ENCODE measurements at places on chromosomes 12 and 14. TPM values are rescaled to one million over a fixed set of nuclear protein-coding genes. Genes with fewer than 3 reads are reported as not detected.
A peak's percentile ranks its signal among the peaks of the same experiment; 100 is the strongest.

DNA sequence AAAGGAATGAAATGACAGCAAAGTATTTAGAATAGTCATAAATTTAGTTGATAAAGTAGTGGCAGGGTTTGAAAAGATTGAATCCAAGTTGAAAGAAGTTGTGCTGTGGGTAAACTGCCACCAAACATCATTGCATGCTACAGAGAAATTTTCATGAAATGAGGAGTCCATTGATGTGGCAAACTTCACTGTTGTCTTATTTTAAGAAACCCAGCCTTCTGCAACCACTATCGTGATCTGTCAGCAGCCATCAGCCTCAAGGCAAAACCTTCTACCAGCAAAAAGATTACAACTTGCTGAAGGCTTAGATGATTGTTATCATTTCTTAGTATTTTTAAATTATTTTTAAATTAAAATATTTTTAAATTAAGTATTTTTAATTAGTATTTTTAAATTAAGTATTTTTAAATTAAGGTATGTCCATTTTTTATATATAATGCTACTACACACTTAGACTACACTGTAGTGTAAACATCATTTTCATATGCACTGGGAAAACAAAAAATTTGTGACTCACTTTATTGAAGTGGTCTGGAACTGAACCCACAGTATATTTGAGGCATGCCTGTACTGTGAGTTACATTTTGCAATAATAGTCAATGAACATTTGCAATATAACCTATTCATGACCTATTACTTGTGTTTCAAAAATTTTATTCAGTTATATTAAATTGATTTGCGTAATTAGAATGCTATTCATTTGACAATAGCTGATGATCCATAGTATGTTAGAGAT, 67.2 kb upstream of the SYT1 start:
- DNase-seq: no peak

DNA sequence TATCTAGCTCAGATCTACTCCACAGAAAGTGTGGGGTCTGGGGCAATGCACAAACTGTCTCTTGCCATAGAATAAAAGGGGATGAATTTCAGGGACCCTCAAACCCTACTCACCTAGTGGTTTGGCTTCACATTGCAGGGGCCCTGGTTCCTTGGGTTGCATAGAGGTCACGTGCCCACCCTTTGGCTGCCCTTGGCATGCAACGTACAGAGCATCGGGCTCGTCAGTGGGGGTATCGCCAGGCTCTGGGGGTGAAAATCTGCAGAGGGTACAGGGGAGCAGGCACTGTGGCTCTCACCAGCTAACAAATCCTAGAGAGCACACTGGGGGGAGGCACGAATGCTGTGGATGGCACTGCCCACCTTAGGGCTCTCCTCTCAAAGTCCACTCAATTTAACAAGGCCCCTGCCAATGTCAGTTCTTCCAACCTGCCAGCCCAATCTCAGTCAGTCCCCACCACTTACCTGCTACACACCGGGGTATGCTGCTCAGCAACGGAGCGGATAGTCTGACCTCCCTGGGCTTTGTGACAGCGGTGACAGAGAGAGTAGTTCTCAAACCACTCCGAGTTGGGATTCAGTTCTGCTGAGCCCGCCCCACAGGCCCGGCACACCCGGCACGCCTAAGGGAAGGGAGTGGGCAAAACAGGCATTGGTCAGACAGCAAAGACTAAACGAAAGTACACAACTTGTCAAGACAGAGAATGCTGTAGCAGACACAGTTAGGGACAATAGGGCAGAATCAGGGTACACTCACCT, 8.0 kb downstream of the KMT2D start:
- DNase-seq: no peak

GRCh38 chr14:85991156-85991555, 461.2 kb downstream of the FLRT2 start:
- DNase-seq: no peak

DNA sequence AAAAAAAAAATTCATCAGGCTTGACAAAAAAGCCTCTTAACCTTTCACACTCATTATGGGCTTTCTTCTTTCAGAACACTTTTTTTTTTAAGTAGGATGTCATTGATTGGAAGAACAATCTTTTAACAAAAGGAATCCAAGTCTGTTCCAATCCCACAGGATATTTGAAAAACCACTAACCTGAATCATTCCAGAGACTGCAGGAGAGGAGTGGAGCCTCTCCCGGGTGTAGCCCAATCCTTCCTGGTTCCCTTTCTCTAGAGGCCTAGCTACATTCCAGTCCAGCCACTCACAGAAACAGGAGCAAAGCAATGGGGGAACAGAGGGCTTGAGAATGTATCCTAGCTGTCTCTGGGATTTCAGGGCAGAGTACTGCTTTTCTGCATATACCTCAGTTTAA, 4.3 kb downstream of the MFAP5 start:
- DNase-seq: no peak

DNA sequence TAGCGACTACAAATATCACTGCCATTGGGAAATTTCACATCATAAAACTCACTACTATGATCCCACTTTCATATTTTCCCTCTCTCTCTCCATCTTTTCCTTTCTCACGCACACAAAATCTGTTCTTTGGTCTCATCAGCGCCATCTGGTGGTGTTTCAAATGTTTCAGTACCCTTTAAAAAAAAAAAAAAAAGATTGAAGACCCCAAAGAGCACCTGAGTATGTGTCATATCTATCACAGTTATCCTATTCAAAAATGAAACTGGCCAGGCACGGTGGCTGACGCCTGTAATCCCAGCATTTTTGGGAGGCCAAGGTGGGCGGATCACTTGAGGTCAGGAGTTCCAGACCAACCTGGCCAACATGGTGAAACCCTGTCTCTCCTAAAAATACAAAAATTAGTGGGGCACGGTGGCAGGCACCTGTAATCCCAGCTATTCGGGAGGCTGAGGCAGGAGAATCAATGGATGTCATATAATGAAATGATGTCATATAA, 72.4 kb downstream of the TTC9 start:
- peak; percentile 15 for DNase-seq

- no peak for DNase-seq
Measured at GRCh38 chr14:61632401-61632800, 62.9 kb upstream of the HIF1A start.

DNA sequence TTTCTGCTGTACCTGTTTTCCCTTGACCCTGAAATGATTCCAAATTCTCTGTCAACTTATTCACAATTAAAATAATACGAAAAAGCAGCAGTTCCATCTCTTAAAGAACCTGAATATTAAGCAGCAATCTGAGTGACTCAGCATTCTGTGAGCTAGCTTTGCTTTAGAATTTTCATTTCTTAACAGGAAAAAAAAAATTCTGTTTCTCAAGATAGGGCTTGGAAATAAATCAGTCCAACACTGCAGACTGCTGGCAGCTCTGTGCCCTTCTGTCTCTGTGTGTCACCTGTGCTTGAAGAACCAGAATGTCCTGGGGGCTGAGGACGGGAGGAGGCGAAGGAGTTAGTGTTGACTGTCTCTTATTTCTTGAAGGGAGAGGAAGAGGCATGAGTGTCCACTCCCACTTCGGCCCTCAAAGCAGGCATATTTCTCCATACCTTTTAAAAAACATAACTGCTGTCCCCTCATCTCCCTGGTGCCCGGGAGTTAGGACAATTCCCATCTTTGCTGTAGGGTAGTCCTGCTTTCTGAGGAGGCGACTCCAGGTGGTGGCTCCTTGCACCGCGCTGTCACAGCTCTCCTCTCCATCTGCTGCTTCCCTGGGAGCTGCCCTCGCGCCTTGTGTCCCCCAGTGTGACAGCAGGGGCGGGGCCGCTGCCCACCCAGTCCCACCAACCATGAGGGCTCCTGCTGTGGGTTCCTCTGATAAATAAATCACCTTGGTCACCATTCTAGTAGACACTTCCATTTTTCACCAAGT, 203.1 kb downstream of the CALM1 start:
- no peak for DNase-seq

DNA sequence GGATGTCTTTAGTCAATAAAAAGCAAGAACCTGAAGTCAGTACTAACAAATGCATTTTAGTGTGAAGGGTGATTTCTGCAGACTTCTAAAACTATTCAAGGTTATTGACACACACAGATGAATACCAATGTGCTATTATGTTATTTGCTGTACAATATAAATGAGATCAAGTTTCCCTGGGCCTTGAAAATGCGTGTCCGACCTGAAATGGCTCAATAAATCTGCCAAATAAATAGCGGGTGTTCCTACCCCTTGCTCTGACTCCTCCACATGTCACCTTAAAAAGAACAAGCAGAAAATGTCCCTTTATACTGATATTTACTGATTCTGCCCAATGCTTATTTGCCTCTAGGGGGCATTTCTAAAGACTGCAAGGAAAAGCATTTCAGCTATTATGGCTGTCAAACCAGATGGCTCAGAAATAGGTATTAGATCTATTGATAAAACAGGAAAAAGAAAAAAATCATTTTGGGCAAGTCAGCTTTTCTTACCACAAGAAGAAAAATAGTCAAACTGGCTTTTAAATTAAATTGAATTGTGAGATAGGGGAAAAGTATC, 367.3 kb upstream of the KITLG start:
- no peak for DNase-seq

DNA sequence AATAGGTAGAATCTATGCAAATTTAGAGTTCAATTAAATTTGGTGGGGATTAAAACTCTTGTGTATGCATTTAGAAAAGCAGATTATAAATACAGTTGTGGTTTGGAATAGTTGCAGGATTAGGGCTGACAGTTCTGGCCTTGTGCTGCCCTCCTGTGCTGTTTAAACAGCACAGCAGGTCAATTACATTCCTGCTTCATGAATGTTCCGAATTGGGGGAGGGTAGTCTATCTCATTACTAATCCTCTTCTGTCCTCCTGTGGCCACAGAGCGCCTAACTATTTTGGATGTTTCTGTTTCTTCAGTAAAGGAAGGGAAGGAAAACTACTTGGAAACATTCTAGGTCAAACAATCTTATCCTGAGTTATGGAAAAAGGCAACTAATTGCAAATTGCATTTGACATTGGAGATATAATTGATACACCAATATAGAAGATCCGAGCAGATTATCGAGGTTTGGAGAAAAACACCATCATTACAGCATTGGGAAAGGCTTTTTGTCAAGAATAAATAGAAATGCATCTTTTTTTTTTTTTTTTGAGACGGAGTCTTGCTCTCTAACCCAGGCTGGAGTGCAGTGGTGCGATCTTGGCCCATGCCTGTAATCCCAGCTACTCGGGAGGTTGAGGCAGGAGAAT, 8.7 kb upstream of the GPR19 start:
- peak; percentile 85 for DNase-seq

DNA sequence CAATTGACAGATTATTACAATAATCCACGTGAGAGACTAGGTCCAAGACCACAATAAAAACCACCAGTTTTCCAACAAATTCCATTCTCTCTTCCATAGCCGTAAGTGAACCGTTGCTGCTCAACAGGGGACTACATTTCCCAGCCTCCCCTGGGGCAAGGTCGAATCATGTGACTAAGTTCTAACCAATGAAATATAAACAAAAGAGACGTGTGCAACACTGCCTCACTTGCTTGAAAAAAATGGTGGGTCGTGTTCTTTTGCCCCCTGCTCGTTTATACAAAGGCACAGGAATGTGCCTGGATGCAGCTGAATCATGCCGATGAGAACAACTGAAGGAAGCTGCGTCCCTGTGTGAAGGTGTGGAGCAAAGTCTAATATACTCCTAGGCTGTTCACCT, 51.1 kb downstream of the HSPB8 start:
- no peak for DNase-seq

DNA sequence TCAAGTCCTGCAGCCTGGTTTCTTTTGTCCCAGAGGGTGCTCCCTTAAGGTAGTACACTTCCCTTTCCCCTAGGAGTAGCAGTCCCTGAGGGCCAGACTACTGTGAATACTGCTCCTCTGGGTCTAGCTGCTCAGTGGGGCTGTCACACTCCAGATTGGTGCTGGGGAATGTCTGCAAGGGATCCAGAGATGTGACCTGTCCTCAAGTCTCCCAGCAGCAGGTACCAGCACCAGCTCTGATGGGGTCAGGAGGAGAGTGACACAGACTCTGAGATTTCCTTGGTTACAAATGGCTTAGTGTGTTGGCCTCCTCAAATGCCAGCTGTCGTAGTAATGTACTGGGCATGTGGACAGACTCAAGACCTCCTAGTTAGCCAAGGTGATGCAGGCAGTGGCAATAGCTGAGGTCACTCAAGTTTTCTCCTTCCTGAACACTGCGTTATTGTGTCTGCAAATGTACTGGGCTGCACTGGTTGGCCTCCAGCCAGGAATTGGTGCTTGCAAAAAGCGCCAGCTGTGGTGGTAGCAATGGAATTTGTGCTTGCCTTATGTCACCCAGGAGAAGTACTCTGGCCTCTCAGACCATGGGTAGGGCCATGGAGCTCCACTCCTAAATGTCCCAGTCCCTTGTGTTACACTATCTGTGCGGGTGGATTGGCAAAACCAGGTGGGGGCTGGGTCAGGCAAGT, 36.4 kb upstream of the AEBP2 start:
- no peak for DNase-seq

DNA sequence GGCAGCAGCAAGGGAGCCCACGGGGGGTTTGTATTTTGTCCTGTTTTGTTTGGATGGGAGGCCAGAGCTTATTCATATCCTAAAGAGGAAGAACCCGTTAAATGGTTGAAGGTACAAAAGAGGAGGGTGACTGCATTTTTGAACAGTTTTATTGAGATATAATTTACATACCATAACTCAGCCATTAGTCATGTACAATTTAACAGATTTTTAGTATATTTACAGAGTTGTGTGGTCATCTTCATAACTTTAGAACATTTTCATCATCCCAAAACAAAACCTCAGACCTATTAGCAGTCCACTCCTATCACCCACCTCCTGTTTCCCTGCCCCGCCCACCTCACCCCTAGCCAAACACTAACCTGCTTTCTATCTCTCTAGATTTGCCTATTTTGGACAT, 12.6 kb downstream of the NRDE2 start:
- DNase-seq: no peak

GRCh38 chr12:109998241-109998903, 858 bp upstream of the ANKRD13A start:
- no peak for DNase-seq

DNA sequence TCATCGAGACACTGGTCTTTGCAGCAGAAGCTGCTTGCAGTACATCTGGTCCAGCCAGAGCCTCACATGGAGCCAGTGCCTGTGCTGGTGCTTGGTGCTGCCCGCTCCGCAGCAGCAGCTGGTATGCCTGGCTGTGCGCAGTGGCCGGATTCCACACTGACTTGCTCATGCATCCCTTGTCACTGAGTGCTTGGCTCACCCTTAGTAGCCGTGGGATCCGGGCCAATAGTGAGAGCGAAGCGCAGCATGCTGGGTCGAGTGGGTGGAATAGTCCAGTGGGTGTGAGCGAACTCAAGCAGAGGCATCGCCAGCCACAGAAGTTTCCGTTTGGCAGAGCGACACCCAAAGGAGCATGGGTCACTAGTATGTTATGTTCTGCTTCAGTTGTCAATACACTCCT, 10.1 kb upstream of the FBXO33 start:
- no peak for DNase-seq

DNA sequence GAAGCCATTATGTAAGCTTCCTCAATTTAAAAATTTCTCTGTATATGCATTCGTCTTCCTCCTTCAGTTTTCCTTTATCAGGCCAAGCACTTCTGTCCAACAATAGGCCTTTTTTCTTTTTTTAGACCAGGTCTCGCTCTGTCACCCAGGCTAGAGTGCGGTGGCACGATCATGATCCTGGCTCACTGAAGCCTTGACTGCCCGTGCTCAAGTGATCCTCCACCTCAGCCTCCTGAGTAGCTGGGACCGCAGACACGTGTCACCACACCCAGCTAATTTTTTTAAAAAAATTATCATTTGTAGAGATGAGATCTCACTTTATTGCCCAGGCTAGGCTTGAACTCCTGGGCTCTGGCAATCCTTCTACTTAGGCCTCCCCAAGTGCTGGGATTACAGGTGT, 25.8 kb downstream of the TAOK3 start:
- DNase-seq: no peak

FGD6 gene
- total RNA-seq: 20.4 TPM

RNASE4 gene
- 39.5 TPM for total RNA-seq

ALDH2 gene
- 13.0 TPM for total RNA-seq

SYCP3 gene
- 0.21 TPM for total RNA-seq

Measured in urinary bladder (tissue), 4 donors.